ENCODE measurements at places on chromosomes 16 and 17. TPM values are rescaled to one million over a fixed set of nuclear protein-coding genes. Genes with fewer than 3 reads are reported as not detected.
A peak's percentile ranks its signal among the peaks of the same experiment; 100 is the strongest.

DNA sequence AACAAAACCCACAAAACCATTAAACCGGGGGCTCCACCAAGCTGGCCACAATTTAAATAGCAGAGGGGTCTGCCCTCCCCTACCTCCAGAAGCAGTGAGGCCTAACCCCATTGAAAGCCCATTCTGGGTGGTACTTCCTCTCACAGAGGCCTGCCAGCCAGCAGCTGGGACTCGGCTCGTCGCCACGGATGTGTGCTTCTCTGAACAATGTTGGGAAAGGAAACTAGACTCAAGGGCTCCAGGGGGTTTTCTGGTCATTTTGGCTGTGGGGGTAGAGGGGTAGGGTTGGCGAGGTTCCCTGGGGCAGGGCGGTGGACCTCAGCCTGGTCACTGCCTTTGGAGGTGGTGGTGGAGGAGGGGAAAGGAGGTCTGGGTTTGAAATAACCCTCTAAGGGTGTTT, 4.7 kb upstream of the PLCG2 start:
- DNase-seq: peak; percentile 64

DNA sequence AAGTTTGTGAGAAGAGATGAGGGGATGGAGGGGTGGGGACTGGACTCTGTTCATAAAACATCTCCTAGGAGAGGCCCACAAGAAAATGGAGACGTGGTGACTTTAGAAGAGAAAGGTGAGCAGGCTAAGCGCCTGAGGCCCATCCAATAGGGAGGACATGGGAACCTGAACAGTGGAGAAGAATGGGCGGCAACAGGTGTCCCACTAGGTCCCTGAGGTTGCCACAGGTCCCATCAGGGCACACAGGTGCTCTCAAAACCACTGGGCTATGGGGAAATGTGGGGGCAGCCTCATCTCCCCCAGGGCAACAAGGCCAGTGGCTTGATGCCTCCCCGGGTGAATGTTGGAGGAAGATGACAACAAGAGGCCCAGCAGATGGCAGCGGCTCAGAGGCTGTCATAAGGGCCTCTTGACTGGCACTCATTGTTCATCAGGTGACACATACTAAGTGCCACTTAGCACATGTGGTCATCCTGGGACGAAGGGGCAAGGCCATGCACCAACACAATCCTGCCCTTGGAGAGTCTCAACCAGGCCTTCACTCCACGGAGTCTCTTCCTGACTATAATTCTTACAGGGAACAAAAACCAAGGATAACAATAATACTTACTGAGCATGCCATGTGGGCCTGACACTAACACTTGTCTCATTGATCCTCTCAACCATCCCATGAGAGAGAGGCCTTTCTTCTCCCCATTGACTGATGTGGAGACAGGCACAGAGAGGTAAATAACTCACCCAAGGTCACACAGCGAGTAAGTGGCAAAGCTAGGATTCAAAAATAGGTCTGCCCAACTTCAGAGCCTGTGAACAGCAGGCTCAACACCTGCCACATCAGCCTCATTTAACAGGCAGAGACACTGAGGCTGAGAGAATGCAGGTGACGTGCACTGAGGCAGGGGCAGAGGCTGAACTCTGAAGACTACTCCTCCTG, 38.0 kb downstream of the CUEDC1 start:
- peak; percentile 61 for DNase-seq

- DNase-seq: no peak
Observed at GRCh38 chr17:1186214-1186820, 6.5 kb upstream of the ABR start.

GRCh38 chr17:61469474-61469873, 17.3 kb downstream of the TBX4 start:
- no peak for DNase-seq

- DNase-seq: no peak
Observed at GRCh38 chr17:238071-238963, 56.9 kb upstream of the DOC2B start.

The PPM1E gene
- total RNA-seq: not detected

DNA sequence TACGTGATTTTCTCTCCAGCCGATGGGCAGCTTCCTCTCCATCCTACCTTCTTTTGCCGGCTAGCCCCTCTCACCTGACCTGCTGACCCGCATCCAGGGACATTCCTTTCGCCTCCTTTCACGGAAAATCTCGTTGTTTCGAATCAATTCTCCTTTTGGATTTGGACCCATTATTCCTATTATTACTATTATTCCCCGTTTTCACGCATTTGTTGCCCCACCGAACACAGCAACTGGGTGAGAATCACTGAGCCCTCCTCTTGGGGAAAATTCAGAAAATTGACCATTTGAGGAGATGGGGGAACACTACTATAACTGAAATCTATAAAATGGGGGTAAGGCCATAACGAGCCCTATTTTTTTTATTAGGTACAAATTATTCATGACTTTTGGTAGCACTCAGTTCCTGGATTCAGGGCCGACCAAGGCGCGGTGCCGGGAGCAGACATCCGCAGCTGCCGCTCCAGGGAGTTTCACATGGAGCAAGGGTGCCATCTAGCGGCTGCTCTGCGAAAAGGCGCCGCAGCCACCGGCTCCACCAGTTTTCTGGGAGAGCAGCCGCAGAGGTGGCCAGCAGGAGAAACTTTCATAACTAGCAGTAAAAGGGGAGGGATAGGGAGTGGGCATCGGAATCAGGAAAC, 3.3 kb upstream of the HOXB8 start:
- peak; percentile 87 for DNase-seq

DNA sequence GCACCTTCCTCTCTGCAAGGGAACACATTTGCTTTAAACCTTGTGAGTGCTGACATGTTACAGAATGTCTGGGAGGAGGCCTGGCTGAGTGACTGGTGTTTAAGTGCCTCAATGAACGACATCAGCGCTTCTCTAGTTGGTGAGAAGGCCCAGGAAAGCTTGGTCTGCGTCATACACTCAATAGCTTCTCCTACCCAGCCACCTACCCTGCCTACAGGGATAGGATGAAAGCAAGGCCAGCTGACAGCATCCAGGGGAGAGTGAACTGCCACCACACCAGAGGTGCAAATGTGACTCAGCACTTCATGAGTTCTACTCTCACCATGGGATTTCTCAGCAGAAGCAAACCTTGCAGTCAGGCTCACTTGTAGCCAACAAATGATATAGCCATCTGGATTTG, 31.7 kb upstream of the CFAP20 start:
- no peak for DNase-seq

GRCh38 chr16:12784076-12784475, 19.6 kb downstream of the CPPED1 start:
- DNase-seq: no peak

GRCh38 chr17:76160896-76161528, 20.0 kb upstream of the FOXJ1 start:
- DNase-seq: no peak

DNA sequence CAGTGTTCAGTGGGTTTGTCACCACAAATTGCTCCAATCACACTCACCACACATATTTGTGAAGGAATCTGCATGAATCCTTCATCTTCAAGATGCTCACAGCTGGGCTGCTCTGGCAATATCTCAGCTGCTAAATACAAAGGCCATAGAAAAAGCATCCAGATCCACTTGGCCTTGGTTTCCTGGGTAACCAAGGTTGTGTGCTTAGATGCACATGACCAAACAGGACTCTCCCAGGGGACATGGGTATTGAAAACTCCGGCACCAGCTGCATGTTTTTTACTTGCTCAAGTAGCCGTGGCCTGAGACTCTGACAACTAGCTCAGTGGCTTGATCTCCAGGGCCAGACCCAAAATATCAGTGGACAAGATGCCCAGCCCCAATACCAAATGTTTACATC, 131.3 kb downstream of the CBLN1 start:
- DNase-seq: no peak

GRCh38 chr16:1713331-1713730, 7.3 kb downstream of the MAPK8IP3 start:
- no peak for DNase-seq

The G6PC1 gene
- total RNA-seq: not detected

The GALNS gene
- 81.3 TPM for total RNA-seq

The CLEC18C gene
- 1.9 TPM for total RNA-seq
